CD4-positive, alpha-beta T cell (primary cell): ENCODE measurements at places on chromosomes 2 and 18. TPM values are rescaled to one million over a fixed set of nuclear protein-coding genes. Genes with fewer than 3 reads are reported as not detected.
A peak's percentile ranks its signal among the peaks of the same experiment; 100 is the strongest.

GRCh38 chr2:635687-636621 is 41.3 kb downstream of the TMEM18 start:
- peaks cover 11% of the 10 kb centered on the region for H3K4me1 ChIP-seq
- H3K4me3 ChIP-seq, result peak overlapping the region; percentile 73
- H3K27ac ChIP-seq, result no peak overlapping the region
- no peaks in the 10 kb centered on the region for H3K27me3 ChIP-seq
- no peak for DNase-seq

DNA sequence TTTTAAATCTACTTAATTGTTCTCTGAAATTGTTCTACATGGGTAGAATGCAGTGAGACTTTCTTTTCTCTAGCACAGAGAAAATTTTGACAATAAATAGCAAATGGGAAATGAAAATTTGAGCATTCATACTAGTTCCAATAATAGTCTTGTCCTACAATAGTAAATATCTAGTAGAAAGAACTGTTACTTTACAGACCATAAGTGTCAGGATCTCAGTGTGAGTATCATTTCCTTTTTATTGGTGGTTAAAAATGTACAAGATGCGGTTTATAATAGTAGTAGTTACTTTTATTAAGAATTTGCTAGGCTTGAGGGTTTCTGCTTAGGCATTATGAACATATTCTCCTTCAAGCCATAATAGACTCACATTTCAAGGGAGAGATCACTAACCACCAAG is 43.2 kb downstream of the KCNE4 start:
- H3K4me3 ChIP-seq, result no peak overlapping the region
- no peak for DNase-seq
- peaks cover 3% of the 10 kb centered on the region for H3K27me3 ChIP-seq

- no peaks in the 10 kb centered on the region for H3K36me3 ChIP-seq
- DNase-seq, result no peak
- H3K4me1 ChIP-seq, result no peaks in the 10 kb centered on the region
- no peak overlapping the region for H3K27ac ChIP-seq
- H3K4me3 ChIP-seq, result no peak overlapping the region
- no peaks in the 10 kb centered on the region for H3K27me3 ChIP-seq
Observed at GRCh38 chr18:56381196-56381595, 257.2 kb downstream of the TXNL1 start.

DNA sequence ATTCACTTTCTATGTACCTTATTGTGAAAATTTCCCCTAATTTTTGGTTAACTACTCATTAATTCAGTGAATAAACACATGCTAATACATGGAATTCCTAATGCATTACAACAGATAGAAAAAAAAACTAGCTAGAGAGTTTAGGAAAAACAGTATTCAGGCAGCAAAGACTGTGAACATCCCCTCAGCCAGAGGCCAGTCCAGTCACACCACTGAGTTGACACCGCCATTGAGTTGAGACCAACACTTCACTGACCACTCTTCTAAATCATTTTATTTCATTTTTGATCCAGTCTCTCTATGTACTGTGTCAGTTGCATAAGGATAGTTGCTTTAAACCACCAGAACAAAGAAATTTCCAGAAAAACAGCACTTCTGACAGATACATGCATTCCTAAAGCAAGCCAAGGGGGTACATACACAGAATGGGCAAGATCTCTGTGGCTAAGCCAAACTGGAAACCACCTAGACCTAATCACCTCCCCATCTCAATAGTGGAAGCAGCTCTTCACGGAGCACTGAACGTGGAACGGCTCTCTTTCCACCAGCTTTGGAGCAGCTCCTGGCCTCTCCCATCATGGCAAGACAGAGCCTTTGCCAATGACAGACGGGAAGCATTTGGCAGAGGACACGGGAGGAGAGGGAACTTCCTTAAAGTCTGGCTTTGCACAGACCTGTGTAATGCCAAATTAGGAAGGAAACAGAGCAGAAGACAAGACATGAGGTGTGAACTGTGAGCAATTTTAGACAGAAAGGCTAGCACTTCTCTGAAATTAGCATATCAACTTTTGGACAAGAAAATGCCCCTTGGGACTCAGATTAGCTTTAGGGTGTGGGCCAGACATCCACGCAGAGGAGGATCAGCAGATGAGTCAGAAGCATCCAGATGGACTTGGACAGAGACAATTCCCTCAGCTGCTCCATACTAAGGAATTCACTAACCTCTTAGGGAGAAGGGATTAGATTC is 36.4 kb downstream of the CACNB4 start:
- peaks cover 2% of the 10 kb centered on the region for H3K27me3 ChIP-seq
- no peak overlapping the region for H3K4me3 ChIP-seq
- H3K4me1 ChIP-seq, result no peaks in the 10 kb centered on the region
- H3K27ac ChIP-seq, result no peak overlapping the region
- H3K36me3 ChIP-seq, result no peaks in the 10 kb centered on the region

GRCh38 chr2:134491771-134492441 is 226.9 kb downstream of the TMEM163 start:
- H3K4me3 ChIP-seq, result no peak overlapping the region
- H3K27me3 ChIP-seq, result no peaks in the 10 kb centered on the region
- no peaks in the 10 kb centered on the region for H3K36me3 ChIP-seq
- H3K27ac ChIP-seq, result no peak overlapping the region
- no peak for DNase-seq

DNA sequence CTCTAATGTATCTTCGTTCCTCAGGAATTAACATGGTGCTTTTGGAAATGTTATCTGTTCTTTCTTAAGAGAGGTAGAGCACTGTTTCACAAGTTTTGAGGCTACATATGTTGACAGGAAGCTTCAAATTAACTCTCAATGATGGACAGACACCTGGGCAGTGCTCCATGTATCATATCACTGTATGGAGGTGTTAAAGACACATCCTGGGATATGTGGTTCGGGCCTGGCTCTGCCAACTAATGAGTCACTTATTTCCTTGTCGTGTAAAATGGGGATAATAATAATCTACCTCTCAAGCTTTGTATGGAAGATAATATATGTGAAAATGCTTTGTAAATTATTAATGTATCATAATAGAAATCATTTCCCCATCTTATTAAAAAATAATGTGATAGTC is 90.2 kb downstream of the PARD3B start:
- H3K4me1 ChIP-seq, result no peaks in the 10 kb centered on the region
- DNase-seq, result no peak
- no peaks in the 10 kb centered on the region for H3K27me3 ChIP-seq
- H3K4me3 ChIP-seq, result no peak overlapping the region

- no peak overlapping the region for H3K4me3 ChIP-seq
- H3K36me3 ChIP-seq, result no peaks in the 10 kb centered on the region
- H3K27ac ChIP-seq, result no peak overlapping the region
- no peaks in the 10 kb centered on the region for H3K27me3 ChIP-seq
- DNase-seq, result no peak
- peaks cover 4% of the 10 kb centered on the region for H3K4me1 ChIP-seq
Observed at GRCh38 chr2:9102861-9103662, 99.6 kb upstream of the MBOAT2 start.

DNA sequence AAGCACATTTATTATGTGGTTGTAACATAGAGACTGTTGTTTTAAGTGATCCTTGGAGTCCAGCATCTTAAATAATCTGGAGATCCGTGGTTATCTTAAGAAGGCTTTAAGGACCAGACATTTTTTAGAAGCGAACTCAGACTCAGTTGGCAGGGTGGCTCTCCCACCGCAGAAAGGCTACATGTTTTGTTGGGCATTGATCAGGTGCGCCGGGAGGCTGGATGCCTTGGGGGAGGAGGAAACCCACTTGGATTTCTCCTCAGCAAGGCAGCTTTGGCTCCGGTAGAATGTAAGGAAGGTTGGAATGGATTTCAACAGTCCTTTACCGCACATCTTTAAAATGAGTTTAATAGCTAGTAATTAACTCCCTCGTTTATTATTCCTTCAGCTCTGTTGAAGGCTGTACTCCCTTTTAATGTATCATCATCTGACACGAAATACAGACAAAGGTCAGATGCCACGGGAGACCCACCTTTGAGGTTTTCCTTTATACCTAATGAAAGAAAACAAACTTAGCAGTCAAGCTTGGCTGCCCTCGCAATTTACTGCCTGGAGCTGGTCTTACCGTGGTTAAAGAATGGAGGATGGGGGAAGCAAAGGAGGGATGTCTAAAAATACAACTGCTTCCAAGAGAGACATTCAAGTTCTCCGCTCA is 1.2 kb downstream of the TMEM200C start:
- H3K4me1 ChIP-seq, result peaks cover 10% of the 10 kb centered on the region
- H3K27ac ChIP-seq, result no peak overlapping the region
- no peaks in the 10 kb centered on the region for H3K36me3 ChIP-seq
- peaks cover 58% of the 10 kb centered on the region for H3K27me3 ChIP-seq

DNA sequence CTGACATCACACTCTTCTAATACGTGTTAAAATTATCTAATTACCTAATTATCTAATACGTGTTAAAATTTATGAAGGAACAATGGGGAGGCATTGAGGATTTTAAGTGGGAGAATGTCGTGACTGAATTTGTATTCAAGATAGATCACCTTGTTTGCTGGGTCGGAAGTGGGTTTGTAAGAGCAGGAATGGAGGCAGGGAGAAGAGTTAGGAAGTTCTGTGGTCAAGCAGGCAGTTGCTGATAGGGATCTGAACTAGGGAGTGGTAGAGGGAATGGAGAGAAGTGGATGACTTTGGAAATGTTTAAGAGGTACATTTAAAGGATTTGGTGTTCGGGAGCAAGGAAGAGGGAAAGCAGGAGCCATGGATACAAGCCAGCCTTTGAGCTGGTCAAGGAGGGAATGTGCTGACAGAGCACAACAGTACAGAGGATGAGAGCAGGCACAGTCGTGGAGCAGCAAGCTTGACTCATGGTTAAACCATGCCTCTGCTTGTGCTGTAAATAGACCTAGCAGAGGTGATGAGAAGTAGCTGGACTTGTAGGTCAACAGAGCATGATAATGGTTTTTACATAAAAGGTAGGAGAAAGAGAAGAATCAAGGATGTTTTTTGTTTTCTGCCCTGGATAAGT is 16.2 kb downstream of the IL18RAP start:
- H3K4me3 ChIP-seq, result no peak overlapping the region
- H3K4me1 ChIP-seq, result peaks cover 11% of the 10 kb centered on the region
- no peaks in the 10 kb centered on the region for H3K27me3 ChIP-seq
- no peak overlapping the region for H3K27ac ChIP-seq
- no peaks in the 10 kb centered on the region for H3K36me3 ChIP-seq

DNA sequence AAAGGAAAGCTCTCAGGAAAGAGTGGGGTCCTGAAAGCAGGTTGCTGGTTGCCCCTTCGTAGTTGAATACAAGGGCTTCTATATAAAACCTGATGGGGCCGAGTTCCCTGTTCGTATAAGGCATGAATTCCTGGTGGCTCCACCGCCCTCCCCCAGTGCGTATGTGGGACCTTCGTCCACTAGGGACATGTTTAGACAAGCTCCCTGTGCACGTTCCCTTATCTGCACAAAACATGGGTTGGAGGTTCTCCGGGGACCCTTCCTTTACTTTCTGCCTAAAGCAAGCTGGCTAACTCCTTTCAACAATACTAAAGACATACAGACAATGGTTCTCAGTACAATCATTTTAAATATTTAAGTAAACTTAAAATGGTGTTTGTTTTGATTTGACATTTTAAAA is 8.0 kb downstream of the CLUL1 start:
- no peak for DNase-seq
- H3K4me3 ChIP-seq, result no peak overlapping the region
- H3K4me1 ChIP-seq, result no peaks in the 10 kb centered on the region
- H3K36me3 ChIP-seq, result no peaks in the 10 kb centered on the region
- H3K27ac ChIP-seq, result no peak overlapping the region
- H3K27me3 ChIP-seq, result peaks cover 6% of the 10 kb centered on the region

UGT1A6 gene
- total RNA-seq, result not detected

DNA sequence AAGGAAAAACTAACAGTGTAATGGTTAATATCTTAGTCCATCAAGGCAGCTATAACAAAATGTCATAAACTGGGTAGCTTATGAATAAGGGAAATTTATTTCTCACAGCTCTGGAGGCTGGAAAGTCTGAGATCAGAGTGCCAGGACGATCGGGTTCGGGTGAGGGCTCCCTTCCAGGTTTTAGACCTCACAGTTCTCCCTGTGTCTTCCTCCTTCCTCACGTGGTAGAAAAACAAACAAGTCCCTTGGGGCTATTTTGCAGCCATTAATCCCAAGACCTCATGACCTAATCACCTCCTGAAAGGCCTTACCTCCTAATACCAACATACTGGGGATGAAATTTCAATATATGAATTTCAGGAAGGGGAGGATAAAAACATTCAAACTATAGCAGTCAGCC is 455.9 kb downstream of the CNTNAP5 start:
- DNase-seq, result no peak
- H3K4me3 ChIP-seq, result no peak overlapping the region
- no peak overlapping the region for H3K27ac ChIP-seq
- no peaks in the 10 kb centered on the region for H3K27me3 ChIP-seq
- H3K4me1 ChIP-seq, result no peaks in the 10 kb centered on the region

TGFA gene
- total RNA-seq, result 0.88 TPM

MC5R gene
- total RNA-seq, result not detected

KHK gene
- total RNA-seq, result 4.7 TPM

CCDC68 gene
- total RNA-seq, result not detected

DNA sequence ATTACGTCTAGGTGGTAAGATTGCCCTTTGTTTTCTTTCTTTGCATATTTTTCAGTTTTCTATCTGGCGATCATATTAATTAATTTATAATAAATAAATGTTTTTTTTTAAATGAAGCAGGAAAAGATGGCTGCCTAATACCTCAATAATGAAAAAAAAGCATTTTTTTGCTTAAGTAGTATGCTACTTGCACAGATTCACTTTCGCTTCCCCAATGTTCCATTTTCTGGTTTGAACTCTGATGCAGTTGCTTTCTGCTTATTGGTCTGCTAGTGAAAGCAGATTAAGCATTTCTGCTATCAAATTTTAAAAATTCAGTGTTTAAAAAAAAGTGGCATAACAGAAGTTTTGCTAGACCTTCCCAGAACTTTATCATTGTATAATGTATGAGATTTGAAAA is 11.9 kb upstream of the TMEM182 start:
- no peaks in the 10 kb centered on the region for H3K4me1 ChIP-seq
- no peaks in the 10 kb centered on the region for H3K36me3 ChIP-seq
- DNase-seq, result no peak
- no peak overlapping the region for H3K27ac ChIP-seq
- H3K4me3 ChIP-seq, result no peak overlapping the region

- no peaks in the 10 kb centered on the region for H3K27me3 ChIP-seq
- no peaks in the 10 kb centered on the region for H3K36me3 ChIP-seq
- no peak for DNase-seq
- no peak overlapping the region for H3K27ac ChIP-seq
Observed at GRCh38 chr2:167651406-167652151, 595.8 kb downstream of the STK39 start.

DNA sequence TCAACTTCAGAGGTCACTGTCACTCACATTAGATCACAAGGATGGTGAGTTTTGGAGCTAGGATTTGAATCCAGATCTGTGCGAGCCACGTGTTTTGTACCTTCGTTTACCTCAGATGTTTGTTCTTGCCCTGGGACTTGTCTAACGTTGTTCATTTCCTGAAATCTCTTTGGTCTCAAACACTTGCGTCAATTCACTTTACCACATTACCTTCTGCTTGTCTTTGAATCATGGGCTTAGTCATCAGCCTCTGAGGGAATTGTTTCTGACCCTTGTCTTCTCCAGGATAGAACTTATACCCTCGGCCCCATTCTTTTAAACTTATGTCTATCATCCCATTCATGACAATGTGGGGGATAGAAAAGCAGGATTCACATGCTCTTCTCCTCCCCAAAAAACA is 282.7 kb downstream of the DCDC2C start:
- no peaks in the 10 kb centered on the region for H3K4me1 ChIP-seq
- no peaks in the 10 kb centered on the region for H3K27me3 ChIP-seq
- H3K36me3 ChIP-seq, result no peaks in the 10 kb centered on the region
- H3K4me3 ChIP-seq, result no peak overlapping the region

EVA1A gene
- not detected for total RNA-seq

APOB gene
- not detected for total RNA-seq

C2orf15 gene
- 2.8 TPM for total RNA-seq

CKAP2L gene
- total RNA-seq, result 0.50 TPM
